Vagina (tissue), 2 donors: ENCODE measurements at places on chromosomes 1 and 21.

GRCh38 chr1:45327644-45328515 is 1.2 kb downstream of the HPDL start:
- H3K27ac ChIP-seq = no peak overlapping the region
- no peak for DNase-seq
- peak overlapping the region; percentile 63 for H3K4me3 ChIP-seq
- no peaks in the 10 kb centered on the region for H3K27me3 ChIP-seq

- no peak overlapping the region for H3K27ac ChIP-seq
- no peak for DNase-seq
- H3K4me3 ChIP-seq = no peak overlapping the region
These were observed 51.5 kb downstream of the APP start for GRCh38 chr21:26118938-26119540.

DNA sequence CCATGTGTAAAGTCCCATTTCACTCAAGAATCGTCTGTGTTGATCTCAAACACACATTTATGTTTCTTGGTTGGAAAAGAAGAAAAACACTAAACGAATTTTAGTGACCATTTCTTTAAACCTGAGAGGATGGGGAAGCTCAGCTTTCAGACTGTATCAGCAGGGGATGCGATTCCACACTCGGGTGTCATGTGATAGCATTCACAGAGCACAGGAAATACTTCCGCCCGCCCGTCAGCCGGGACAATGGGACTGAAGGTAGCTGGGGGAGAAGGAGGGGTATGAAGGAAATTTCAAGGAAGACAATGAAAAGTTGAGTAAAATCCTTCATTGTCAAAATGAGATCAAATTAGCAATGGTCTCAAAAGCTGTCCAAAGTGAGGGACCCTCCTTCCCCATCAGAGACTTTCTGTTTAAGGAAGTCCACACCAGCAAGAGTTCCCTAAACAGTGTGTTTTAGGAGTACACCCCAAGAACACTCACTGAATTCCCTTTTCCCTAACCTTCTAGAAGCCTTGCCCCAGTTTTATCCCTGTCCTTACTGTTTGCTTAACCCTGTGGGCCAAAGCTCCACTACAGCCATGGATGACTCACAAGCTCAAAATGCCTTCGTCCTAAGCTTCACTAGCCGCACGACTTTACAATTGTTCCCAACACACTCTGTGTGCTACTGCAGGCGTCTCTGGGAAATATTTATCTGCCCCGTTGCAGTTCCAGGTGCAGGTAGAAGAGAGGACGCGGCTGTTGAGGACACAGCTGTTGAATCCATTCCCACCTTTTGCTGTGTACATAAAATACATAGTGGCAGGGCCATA is 51.4 kb upstream of the SIM2 start:
- DNase-seq = no peak
- no peaks in the 10 kb centered on the region for H3K36me3 ChIP-seq
- no peak overlapping the region for H3K27ac ChIP-seq
- no peaks in the 10 kb centered on the region for H3K4me1 ChIP-seq
- H3K4me3 ChIP-seq = no peak overlapping the region
- H3K27me3 ChIP-seq = no peaks in the 10 kb centered on the region

- peak overlapping the region; percentile 51 for H3K27ac ChIP-seq
- no peaks in the 10 kb centered on the region for H3K36me3 ChIP-seq
- no peaks in the 10 kb centered on the region for H3K27me3 ChIP-seq
These were observed 13.1 kb downstream of the EVA1C start for GRCh38 chr21:32425628-32426027.

- H3K4me1 ChIP-seq = no peaks in the 10 kb centered on the region
- H3K36me3 ChIP-seq = no peaks in the 10 kb centered on the region
- no peak for DNase-seq
- H3K4me3 ChIP-seq = no peak overlapping the region
- no peaks in the 10 kb centered on the region for H3K27me3 ChIP-seq
These were observed 570.4 kb upstream of the ZRANB2 start for GRCh38 chr1:71651214-71651613.

- no peaks in the 10 kb centered on the region for H3K36me3 ChIP-seq
- no peaks in the 10 kb centered on the region for H3K4me1 ChIP-seq
- H3K27ac ChIP-seq = no peak overlapping the region
- no peak for DNase-seq
- no peaks in the 10 kb centered on the region for H3K27me3 ChIP-seq
- no peak overlapping the region for H3K4me3 ChIP-seq
These were observed 449.9 kb downstream of the MATN1 start for GRCh38 chr1:30273456-30273855.

GRCh38 chr1:215054266-215054665 is 28.3 kb upstream of the KCNK2 start:
- no peak for DNase-seq
- H3K27ac ChIP-seq = no peak overlapping the region
- no peak overlapping the region for H3K4me3 ChIP-seq

DNA sequence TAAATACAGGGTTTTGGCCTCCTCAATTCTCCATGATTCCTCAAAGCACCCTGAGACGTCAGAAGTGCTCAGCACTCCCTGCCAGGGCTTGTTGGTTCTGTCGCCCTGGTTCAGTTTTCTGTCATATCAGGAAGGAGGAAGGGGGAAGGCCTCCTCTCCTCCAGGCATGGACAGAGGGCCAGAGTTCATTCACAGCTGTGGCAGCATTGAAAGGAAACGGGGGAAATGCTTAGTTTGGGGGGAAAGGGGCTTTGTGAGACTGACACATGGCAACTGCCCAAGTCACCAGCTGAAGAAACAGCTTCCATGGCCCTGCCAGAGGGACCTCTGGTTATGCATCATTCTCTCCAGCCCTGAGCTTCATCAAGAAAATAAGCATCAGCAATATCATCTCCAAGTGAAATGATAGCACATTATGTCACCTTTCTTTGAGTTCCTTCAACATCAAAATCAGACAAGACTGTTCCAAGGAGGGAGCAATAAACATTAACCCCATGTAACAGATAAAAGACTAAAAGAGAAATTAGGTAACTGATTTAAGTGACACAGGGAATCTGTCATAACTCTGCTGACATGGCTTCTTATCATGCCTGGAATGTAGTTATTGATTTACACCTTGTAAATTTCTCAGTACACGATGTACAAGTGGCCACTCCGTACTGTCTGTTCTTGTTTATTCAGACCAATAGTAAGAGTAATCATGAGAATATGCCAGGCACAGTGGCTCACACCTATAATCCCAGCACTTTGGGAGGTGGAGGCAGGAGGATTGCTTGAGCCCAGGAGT is 103.2 kb upstream of the SLC25A33 start:
- no peaks in the 10 kb centered on the region for H3K36me3 ChIP-seq
- H3K4me3 ChIP-seq = no peak overlapping the region
- no peaks in the 10 kb centered on the region for H3K27me3 ChIP-seq
- peak overlapping the region; percentile 80 for H3K27ac ChIP-seq

DNA sequence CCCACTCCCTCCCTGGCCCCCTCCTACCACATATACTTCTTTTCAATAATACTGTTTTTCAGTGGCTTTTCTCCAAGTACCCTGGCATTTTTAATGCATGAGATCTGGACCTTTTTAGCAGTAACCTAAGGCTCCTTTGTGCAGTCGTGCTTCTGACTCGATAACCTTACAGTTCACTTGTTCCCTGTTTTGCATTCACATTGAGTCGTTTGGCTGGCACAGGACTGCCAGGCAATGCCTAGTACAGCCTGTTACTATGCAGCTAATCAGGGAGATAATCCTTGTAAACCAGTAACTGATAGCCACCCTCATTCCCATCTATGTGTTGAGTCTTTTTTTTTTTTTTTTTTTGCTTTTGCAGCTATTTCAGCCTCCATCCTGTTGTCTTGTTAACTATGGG is 3.7 kb downstream of the ATP1B1 start:
- no peaks in the 10 kb centered on the region for H3K36me3 ChIP-seq
- no peaks in the 10 kb centered on the region for H3K27me3 ChIP-seq
- H3K4me1 ChIP-seq = peaks cover 7% of the 10 kb centered on the region

DNA sequence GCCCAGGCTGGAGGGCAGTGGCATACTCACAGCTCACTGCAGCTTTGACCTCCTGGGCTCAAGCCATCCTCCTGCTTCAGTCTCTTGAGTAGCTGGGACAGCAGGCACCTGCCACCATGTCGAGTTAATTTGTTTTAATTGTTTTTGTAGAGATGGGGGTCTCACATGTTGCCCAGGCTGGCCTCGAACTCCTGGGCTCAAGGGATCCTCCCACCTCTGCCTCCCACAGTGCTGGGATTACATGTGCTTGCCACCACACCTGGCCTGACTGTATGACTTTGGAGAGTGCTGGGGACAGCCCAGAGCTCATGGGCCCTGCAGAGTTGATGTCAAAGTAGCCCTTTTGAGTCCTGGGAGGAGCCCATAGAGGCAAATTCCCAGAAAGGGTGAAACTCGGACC is 1.8 kb downstream of the OBSCN start:
- no peaks in the 10 kb centered on the region for H3K27me3 ChIP-seq
- no peak for DNase-seq
- no peak overlapping the region for H3K4me3 ChIP-seq
- H3K36me3 ChIP-seq = no peaks in the 10 kb centered on the region
- H3K27ac ChIP-seq = no peak overlapping the region
- H3K4me1 ChIP-seq = peaks cover 34% of the 10 kb centered on the region

GRCh38 chr1:68953311-68953710 is 456.4 kb upstream of the DEPDC1 start:
- H3K4me1 ChIP-seq = peaks cover 18% of the 10 kb centered on the region
- no peaks in the 10 kb centered on the region for H3K27me3 ChIP-seq
- no peaks in the 10 kb centered on the region for H3K36me3 ChIP-seq

DNA sequence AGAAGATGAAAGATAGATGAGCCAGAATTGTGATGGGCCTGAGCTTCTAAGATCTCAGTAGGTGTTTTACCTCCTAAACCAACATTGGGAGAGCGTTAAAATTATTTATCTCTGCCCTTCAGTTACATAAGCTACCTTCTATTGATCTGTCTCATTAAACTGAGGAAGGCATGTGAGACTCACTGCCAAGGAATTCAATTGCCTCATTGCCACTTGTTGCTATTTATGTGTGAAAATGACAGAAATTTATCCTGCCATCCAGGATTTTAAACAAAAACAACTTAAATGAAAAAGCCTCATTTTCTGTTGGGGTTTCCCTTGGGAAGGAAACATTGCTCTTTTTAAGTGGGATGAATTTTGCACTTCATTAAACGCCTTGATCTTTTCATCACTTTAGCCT is 78.7 kb upstream of the RUNX1 start:
- no peak overlapping the region for H3K27ac ChIP-seq
- H3K4me1 ChIP-seq = no peaks in the 10 kb centered on the region
- no peak overlapping the region for H3K4me3 ChIP-seq
- H3K27me3 ChIP-seq = no peaks in the 10 kb centered on the region
- no peaks in the 10 kb centered on the region for H3K36me3 ChIP-seq

DNA sequence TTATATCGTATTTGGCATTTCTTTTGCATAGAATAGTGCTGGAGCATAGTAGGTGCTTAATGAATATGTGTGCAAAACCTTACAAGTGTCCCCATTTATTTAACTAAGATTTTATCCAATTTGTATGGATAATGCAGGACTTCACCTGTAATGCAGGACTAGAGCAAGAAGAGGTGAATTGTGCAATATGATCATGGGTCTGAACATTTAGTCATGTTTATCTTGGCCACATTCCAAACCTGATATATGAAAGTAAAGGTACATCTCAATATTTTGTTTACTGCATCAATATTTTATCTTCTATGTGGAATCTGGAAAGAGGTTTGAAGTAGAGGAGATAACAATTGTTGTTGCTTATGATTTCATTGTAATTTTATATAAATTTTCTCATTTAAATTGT is 1626.7 kb upstream of the B3GALT2 start:
- H3K4me3 ChIP-seq = no peak overlapping the region
- no peaks in the 10 kb centered on the region for H3K4me1 ChIP-seq
- DNase-seq = no peak
- no peaks in the 10 kb centered on the region for H3K27me3 ChIP-seq
- no peaks in the 10 kb centered on the region for H3K36me3 ChIP-seq
- H3K27ac ChIP-seq = no peak overlapping the region

DNA sequence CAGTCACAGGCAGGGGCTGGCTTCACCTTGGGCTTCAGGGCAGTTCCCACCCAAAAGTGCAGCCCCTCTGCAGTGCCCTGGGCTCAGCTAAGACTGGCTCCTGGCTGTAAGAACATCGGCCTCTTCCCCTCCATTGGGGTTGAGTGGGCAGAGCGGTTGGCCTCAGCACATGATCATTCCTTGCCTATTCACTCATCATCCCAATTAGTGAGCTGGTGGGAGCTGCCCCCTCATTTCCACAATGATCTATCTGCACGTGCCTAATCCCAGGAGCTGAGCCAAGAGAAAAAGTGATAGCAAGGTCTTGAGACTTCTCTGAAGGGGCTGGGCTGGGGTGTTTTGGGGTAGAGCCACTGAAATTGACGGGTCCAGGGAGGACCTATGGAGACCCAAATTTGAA is 133.6 kb downstream of the SYF2 start:
- H3K4me1 ChIP-seq = no peaks in the 10 kb centered on the region
- no peak for DNase-seq
- no peak overlapping the region for H3K4me3 ChIP-seq
- H3K27ac ChIP-seq = no peak overlapping the region
- H3K27me3 ChIP-seq = no peaks in the 10 kb centered on the region
- no peaks in the 10 kb centered on the region for H3K36me3 ChIP-seq

DNA sequence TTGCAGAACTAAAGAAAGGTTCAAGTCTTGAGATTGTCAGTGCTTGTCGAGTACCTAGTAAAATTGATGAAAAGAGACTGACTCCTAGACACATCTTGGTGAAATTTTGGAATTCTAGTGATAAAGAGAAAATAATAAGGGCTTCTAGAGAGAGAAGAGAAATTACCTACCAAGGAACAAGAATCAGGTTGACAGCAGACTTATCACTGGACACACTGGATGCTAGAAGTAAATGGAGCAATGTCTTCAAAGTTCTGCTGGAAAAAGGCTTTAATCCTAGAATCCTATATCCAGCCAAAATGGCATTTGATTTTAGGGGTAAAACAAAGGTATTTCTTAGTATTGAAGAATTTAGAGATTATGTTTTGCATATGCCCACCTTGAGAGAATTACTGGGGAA is 16.3 kb downstream of the L1TD1 start:
- H3K27ac ChIP-seq = no peak overlapping the region
- H3K36me3 ChIP-seq = no peaks in the 10 kb centered on the region
- H3K27me3 ChIP-seq = no peaks in the 10 kb centered on the region
- no peaks in the 10 kb centered on the region for H3K4me1 ChIP-seq
- no peak overlapping the region for H3K4me3 ChIP-seq

DNA sequence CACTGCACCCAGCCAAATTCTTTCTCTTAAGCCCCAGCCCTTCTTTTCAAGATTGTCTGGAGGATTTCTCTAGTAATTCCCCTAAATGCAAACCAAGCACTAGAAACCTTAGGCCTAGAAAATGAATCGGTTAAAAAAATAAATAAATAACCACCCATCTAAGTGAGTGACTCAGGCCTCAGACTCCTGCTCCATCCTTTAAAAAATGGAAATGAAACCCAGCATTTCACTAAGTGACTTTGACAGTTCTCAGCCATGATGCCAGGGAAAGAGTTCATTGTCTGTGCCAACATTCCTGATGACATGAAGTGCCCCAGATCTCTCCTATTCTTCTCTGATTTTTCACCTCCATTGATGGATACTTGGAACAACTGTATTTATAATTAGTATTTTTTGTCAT is 415.2 kb upstream of the DAB1 start:
- no peaks in the 10 kb centered on the region for H3K36me3 ChIP-seq
- H3K27me3 ChIP-seq = no peaks in the 10 kb centered on the region
- H3K4me1 ChIP-seq = no peaks in the 10 kb centered on the region

DNA sequence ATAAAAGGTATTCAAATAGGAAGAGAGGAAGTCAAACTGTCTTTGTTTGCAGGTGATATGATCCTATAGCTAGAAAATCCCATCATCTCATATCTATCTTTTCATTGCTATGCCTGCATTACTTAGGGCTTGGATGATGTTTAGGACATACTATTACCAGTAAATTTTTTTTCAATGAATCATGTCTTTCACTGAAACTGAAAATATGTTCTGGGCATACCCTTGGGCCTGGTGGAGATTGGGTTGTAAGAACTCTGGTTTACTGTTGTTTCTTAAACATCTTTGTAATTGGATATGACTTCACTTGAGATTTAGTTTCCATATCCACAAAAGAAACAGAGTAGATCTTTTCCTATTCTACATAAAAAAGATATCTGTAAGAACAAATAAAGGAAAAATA is 502.2 kb upstream of the PRMT6 start:
- H3K4me3 ChIP-seq = no peak overlapping the region
- H3K27ac ChIP-seq = no peak overlapping the region
- H3K4me1 ChIP-seq = no peaks in the 10 kb centered on the region
